ENCODE measurements at places on chromosomes 3 and 15.

GRCh38 chr15:29682361-29682760 is 139.9 kb downstream of the TJP1 start:
- DNase-seq: no peak

DNA sequence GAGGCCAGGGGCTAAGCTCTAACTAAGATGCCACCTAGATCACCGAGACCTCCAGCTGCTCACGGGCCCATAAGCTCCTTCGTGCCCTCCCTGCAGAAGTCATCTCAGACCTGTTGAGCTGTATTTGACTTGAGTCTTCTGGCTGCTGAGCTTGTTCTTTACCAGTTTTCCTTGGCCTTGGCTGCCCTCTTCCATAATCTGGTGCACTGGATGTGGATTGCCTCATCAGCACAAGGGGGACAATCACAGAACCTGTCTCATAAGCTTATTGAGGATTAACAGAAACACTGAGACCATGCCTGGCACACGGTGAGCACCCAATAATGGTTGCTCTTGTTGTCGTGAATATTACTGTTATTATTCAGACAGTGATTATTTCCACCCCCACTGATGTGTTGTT is 101.1 kb downstream of the EPHB1 start:
- no peak for DNase-seq

DNA sequence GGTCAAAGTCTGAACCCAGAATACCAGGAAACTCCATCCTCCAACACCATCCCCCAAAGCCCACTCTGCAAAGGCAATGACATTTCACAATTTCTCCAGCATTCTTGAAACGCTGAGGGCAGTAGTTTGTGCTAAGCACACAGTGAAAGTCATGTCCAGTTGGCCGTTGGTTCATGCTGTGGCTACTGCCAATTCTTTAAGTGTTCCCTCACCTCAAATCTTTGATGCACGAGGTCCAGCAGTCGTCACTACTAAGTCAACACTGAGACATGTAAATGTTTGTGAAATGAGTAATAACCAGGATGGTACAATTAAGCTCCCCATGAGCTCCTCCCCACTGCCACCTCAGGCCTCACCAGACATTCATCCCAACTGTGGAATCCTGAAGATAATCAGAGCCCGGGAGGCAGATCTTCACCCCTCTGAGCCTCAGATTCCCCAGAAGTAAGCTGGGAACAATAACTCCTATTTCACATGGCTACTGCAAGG is 7.0 kb downstream of the SUCLG2 start:
- no peak for DNase-seq

- DNase-seq: no peak
Measured at GRCh38 chr3:39207361-39208186, 15.2 kb upstream of the XIRP1 start.

- no peak for DNase-seq
Measured at GRCh38 chr15:70119911-70120508, 22.3 kb upstream of the TLE3 start.

- DNase-seq: no peak
Measured at GRCh38 chr3:126548556-126549466, 9.9 kb downstream of the C3orf22 start.

- no peak for DNase-seq
Measured at GRCh38 chr3:161531930-161532329, 35.3 kb downstream of the OTOL1 start.

- no peak for DNase-seq
Measured at GRCh38 chr3:158109295-158109803, 540 bp upstream of the RSRC1 start.

DNA sequence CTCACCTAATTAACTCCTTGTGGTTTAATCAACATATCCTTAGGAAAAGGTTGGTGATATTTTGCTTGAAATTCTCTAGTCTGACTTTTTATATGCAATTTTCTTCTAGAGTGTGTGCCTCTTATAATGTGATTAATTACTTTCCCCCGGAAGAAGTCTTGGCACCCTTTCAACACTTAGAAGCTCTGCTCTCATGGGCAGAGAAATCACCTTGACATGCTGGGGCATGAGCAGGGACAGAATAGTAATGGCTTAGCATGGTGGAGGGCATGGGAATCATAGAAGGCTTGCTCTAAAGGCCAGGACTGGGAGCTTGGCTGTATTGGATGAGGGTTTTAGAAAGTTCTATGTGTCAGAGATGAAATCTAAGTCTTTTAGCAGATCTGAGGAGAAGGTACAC is 293.5 kb downstream of the AGBL1 start:
- DNase-seq: no peak

GRCh38 chr15:63110428-63111026 is 11.1 kb upstream of the LACTB start:
- DNase-seq: no peak

DNA sequence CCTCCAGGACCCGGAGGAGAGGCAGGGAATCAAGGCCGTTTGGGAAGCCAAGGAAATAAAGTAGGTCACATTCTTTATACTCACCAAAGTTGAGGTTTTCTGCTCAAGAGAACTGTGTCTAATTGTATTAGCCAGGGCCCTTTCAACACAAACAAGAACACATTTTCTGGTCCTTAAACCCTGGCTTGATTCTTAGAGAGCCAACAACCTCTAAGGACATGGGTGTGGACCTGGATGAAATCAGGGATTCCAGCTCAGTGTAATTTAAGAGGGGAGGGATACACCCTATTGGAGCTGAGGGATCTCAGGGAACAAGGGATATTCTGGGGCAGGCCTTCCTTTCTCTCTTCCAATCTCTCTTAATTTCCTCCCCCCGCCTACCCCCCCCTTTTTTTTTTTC is 104.8 kb downstream of the COL6A6 start:
- no peak for DNase-seq

- peak; percentile 57 for DNase-seq
Measured at GRCh38 chr15:99424978-99425656, 140.7 kb upstream of the MEF2A start.

- DNase-seq: no peak
Measured at GRCh38 chr3:141920701-141921100, 44.3 kb downstream of the ATP1B3 start.

DNA sequence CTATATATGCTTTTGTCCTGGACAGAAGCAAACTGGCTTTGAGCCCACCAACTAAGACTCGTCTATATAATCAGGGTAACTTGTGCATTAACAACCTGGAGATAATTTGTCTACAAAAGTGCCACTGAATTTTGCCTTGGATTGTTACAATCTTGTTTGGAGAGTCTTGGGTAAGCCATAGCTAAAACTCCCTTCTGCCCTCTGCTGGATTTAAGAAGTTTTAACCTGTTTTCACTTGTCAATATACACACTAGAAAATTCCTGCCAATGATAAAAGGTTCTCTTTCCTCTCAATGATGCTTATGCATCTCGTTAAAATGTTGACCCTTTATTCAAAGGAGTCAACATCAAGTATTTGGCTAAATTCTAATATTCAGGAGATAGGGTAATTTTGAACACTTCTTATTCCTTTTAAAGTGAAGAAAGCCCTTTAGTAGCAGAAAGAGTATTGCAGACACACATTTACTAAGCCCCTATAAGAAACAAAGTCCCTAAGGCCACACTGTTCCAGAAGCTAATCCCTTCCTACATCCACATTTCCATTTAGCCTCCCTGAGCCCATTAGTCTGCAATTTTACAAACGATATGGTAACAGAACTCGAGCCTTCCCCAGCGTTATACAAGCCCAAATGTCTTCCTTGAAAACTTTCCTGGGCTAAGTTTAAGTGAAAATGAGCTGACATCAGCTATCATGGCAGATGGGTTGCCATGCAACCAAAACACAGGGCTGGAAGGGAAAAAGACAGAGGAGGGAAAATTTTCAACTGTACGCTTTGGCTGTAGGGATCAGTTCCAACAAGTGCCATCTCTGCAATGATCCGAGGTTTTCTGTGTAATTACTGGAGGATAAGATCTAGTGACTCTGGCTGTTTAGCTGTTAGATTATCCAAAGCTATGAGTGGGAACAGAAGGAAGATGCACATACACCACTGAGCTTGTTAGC is 75.9 kb upstream of the FGF12 start:
- no peak for DNase-seq

DNA sequence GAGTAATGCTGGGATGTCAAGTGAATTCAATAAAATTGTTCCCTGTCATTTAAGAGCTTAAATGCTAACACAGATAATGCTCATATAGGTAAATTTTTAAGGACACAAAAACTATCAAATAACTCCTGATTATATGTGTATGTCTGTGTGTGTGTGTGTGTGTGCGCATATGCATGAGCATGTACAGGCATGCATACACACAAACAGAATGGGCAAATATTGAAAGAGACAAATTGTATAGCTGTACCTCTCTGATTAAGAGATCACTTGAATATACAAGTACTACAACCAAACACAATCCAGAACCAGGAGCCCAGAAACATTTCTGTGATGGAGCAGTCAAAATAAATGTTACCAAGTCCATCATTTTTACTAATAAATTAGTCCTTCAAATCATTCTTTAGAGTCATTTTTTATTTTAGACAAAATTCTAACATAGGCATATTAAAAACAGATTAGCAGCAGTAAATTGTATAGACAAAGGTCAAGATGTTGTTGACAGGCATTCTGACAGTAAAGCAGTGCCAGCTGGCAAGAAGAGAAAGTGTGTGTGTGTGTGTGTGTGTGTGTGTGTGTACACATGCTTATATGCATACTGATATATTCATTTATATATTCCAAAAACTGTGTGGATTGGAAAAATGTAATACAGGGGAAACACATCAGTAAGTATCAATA is 145.3 kb downstream of the CD47 start:
- DNase-seq: no peak

DNA sequence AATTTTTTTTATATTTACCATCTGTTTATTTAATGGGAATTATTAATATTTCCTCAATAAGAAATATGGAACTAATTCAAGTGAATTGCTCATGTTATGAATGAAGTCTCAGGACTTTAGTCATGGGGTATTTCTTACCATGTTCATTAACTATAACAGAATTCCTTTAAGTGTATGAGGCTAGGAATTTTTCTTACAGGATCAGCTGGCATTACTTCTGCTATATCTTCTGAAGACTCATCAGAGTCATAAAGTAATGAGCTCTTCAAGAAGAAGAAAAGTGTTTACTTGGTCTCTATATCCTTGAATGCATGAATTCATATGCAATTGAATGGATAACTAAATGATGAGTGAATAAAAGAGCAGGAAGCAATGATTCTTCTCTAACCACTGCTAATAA is 486.8 kb upstream of the THBS1 start:
- DNase-seq: no peak

GRCh38 chr3:182215881-182216280 is 504.2 kb downstream of the SOX2 start:
- no peak for DNase-seq

- no peak for DNase-seq
Measured at GRCh38 chr3:61269435-61269834, 18.2 kb upstream of the FHIT start.

GRCh38 chr15:101295607-101296161 is 636 bp upstream of the SNRPA1 start:
- no peak for DNase-seq

DNA sequence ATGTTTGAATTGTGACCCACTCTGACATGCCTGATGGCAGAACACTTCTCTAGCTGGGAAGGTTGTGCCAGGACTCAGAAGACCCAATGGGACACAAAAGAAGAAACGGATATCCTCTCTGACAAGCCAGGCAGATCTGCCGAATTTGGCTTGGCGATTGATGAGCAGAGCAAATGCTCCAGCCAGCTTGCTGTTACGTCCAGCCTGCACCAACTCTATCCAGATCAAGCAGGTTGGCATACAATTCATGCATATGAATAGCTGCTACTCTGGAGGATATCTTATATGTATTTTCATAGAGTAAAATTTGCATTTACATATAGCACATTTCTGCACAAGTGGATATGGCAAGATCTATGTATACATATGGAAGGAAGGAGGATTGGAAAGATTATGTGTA is 102.8 kb downstream of the PEX5L start:
- no peak for DNase-seq

GRCh38 chr3:9024341-9024740 is 61.1 kb upstream of the RAD18 start:
- no peak for DNase-seq

- DNase-seq: no peak
Measured at GRCh38 chr3:73552700-73553099, 72.0 kb downstream of the PDZRN3 start.

DNA sequence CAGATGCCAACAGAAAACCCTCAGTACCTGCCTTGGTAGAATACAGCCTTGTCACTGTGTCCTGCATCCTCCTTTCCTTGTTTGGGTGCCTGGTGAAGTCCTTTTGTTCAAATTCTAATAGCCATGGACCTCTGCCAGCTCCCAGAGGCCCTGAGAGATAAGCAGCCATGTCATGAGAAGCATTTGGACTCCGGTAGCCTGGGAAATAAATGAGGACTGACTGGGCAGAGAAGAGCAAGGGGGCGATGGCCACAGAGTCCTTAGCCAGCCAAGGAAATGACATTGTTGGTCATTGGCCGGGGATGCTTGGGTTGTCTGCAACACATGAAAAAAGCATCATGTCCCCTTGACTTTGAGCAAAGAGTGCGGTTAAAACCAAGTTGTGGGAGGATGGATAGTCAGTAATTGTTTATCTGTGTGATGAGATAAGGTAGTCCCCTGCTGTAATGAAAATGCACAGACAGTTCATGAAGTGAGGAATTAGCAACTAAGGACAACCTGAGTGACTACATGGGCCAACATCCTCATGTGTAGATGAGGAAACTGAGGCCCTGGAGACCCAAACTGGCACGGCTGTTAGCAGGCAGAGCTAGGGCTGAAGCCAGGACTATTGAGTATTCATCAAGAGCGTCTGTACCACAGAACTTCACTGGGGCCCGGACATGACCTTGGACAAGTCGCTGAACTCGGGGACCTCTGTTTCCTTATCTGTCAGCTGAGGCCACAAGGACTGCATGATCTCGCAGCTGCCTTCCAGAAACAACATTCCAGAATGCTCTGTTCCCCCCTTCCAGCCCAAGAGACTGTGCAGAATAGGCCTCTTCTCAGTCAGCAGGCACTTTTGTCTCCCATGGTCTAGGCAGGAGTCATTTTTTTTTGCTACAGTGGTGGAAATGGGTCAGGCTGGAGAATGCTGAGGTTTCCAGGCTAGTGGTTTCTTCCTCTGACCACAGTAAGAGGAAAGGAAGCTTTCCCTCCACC is 90.5 kb upstream of the CTDSPL start:
- DNase-seq: no peak

All from GM12891 (cell line).